ENCODE measurements at places on chromosomes 4 and X.
A peak's percentile ranks its signal among the peaks of the same experiment; 100 is the strongest.

DNA sequence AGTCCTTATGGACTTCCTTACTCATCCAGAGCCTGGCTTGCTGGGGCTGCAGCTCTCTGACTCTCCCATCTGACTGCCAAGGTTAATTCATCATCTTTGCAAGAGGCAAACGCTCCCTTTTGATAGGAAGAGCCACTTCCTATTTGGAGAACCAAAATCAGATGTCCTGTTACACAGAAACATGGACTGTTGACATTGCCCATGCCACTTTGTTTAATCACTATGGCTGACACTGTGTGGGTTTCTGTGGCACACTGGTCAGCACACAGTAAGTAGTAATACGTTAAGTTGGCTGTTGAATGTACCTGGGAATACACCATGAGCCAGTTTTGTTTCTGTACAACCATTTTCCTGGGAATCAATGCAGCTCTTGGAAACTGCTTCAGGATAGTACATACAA is 45.1 kb upstream of the TMEM33 start:
- no peak for DNase-seq

GRCh38 chrX:151488677-151489076 is 74.8 kb upstream of the PASD1 start:
- DNase-seq = peak; percentile 24

- DNase-seq = no peak
These were observed 75.2 kb downstream of the PSAPL1 start for GRCh38 chr4:7359400-7360062.

DNA sequence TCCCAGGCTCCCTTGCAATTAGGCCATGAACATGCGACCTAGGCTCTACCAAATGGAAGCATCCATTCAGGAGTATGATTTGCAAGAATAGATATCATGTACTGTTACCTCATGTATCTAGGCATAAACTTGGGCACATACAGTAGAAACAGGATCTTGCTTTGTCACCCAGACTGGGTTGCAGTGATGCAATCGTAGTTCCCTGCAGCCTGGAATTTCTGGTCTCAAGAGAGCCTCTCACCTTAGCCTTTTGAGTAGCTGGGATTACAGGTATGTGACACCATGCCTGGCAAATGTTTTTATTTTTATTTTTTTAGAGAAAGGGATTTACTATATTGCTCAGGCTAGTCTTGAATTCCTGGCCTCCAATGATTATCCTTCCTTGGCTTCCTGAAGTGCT is 994.2 kb downstream of the ADGRL3 start:
- no peak for DNase-seq

DNA sequence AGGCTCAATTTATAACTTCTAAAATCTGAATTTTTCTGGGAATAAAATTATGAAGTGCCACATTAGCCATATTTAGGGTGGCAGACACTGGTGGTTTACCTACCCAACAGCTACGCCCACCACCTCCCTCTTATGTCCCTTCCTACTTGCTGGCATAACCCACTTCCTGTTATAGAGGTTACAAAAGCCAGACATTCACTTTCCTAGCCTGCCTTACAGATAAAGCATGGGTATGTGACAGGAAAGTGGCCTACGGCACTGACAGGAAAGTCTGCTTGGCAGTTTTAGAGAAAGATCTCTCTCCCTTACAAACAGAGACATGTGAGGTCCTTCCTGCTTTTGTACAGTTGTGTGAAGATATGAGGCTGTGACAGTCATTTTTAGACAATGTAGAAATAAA is 12.4 kb downstream of the DDX53 start:
- no peak for DNase-seq

DNA sequence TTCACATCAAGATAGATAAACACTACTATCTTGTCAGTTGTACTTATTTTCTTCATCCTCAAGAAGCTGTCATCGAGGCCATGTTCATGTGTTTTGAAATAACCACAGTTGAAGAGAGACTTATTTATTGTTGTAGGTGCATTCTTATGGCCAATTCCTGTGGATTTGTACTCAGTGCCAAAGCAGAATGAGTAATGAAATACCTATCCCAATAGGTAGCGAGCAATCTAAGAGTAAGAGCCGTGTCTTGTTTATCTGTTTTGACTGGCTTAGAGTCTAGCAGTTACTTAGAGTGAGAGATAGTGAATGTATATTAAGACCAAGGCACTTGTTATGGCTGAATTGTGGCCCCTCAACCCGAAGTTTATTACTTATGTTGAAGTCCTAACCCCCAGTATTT is 631.0 kb upstream of the SPANXN1 start:
- no peak for DNase-seq

GRCh38 chr4:87078987-87079486 is 141.4 kb downstream of the KLHL8 start:
- DNase-seq = no peak

DNA sequence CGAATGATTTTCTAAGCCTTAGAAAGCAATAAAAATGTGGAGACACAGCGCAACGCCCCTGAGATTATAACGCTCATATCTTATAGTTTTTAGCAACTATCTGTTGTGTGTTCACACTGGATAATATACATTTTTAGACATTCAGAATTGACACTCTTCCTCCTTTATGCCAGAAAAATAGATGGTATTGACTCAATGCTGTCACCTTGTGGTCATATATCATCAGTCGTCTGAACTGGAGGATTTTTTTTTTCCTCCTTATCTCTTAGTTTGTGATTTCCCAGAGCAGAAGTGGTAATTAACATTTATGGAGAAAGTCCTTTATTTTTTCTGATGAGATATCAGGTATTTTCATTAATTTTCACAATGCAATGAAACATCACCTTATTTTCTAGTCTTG is 759.6 kb downstream of the RAB28 start:
- DNase-seq = no peak

GRCh38 chr4:89625599-89626293 is 211.2 kb downstream of the SNCA start:
- DNase-seq = no peak

- no peak for DNase-seq
These were observed 148.4 kb upstream of the GPC4 start for GRCh38 chrX:133563705-133564104.

- no peak for DNase-seq
These were observed 962.5 kb downstream of the RPA4 start for GRCh38 chrX:97846228-97846627.

- no peak for DNase-seq
These were observed 368.1 kb upstream of the MAD2L1 start for GRCh38 chr4:120434756-120435155.

Measured in germinal center (tissue), 1 donor.